ENCODE measurements at places on chromosomes 11 and 22.
A peak's percentile ranks its signal among the peaks of the same experiment; 100 is the strongest.

- DNase-seq, result no peak
These were observed 11.9 kb downstream of the TTLL12 start for GRCh38 chr22:43174941-43175531.

DNA sequence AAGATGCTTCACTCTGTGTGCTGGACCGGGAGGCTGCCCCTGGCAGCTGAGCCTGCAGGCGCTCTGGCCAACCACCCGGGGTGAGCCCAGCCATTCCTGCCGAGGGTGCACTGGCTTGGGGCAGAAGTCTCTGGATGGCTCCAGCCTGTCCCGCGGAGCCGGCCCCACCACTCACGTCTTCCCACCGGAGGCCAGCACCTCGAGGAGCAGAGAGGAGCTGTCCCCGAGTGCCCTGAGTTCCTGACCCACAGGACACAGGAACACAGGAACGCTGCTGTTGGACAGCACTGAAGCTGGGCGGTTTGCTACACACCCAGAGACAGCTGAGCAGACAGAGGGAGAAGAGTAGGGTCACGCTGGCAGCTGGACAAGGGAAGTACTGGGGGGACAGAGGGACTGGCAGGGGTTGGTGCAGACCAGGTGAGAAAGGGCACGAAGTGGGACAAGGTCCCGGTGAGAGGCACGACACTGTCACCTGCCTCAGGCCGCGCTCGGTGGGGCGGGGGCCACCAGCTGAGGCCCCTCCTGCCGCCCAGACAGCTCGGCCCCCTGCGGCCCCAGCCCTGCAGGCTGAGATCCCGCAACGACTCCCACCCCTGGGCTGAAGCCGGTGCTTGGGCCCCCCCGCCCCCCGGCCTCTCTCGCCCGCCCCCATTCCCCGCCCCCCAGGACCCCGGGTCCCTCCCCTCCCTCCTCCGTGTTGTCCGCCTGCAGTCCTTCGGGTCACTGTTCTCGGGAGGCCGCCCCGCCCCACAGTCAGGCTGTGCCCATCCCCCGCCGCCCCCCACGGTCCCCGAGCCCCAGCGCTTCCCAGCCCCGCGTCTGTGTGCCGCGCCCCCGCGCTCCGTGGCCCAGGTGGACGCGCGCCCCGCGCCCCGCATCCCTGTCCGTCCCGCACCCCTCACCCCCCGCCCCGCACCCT, 624 bp upstream of the B4GALNT4 start:
- DNase-seq, result peak; percentile 65

GRCh38 chr22:50396751-50397370, 53.7 kb downstream of the PPP6R2 start:
- DNase-seq, result no peak

GRCh38 chr11:111715142-111715816, 50.9 kb downstream of the PPP2R1B start:
- no peak for DNase-seq

GRCh38 chr11:86876716-86877234, 76.4 kb downstream of the PRSS23 start:
- DNase-seq, result no peak

DNA sequence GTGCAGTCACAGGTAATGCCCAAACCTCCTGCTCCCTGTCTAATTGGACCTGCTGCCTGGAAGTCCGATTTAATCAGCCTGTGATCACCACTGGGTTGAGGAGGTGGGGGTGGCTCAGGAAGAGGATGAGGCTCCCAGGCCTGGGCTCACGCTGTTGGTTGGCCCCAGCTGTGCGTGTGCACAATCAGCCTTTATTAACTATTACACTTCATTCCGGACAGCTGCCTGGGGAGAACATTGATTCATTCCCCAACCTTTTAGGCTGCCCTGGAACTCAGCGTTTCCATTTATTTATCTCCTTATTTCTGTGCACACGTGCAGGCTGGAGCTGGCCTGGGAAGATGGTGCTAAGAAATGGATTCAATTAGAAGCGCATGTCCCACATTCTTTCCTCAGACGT, 123.4 kb downstream of the DSCAML1 start:
- DNase-seq, result no peak

DNA sequence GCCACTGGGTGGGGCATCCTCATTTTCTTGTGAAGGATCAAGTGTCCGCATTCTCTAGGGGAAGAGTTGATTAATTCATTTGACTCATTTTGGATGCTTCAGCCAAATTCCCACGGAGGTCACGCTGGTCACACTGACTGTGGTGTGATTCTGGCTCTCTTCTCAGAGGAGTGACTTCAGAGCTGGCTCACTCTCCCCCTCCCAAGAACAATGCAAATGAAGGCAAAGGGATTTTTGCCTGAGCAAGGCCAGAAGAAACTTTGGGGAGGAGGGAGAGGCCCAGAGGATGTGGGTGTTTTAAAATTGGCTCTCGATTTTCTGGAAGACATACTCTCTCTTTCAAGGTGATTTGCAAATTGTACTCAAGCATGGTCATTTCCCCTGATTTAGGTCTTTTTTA, 51.1 kb upstream of the LMO2 start:
- DNase-seq, result no peak

DNA sequence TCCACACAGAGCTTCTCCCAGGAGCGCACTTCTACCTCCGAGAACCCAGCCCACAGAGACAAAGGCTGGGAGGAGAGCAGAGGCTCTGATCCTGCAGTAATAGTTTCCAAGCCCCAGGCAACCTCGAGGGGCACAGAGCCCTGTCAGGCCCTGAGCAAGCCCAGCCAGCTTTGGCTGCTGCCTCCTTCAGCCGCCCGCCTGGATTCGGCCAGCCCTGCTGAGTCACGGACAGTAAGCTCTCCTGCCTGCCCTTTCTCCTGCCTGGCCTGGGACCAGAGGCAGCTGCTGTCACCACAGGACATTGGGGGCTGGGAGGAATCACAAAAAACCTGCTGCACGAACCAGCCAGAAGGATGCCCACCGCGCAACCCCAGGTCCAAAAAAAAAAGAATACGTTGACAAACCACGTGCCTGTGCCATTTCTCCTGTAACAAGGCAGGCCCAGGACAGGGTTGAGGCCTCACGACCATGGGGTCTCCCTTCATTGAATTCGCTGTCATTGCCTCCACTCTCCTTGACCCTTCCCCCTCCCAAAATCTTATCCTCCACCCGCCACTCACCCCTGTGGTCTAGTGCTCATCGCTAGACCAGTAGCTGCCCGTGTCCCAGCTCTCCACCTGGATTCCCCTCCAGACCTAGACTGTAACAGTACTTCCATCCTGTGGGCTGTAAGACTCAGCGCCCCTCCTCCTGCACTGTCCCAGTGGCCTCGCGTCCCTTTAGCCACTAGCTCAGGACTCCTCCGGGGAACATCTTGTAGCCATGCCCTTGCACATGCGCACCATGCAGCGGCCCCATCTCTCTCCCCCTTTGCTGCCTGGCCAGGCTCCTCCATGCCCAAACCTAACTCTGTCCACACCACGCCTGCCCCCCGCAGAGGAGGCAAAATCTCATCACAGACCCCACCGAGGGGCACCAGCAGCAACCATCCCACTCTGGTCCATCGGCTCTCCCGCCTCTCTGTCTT, 7.4 kb upstream of the SLC22A12 start:
- DNase-seq, result no peak

- no peak for DNase-seq
These were observed 78.5 kb downstream of the LUZP2 start for GRCh38 chr11:24575392-24575791.

DNA sequence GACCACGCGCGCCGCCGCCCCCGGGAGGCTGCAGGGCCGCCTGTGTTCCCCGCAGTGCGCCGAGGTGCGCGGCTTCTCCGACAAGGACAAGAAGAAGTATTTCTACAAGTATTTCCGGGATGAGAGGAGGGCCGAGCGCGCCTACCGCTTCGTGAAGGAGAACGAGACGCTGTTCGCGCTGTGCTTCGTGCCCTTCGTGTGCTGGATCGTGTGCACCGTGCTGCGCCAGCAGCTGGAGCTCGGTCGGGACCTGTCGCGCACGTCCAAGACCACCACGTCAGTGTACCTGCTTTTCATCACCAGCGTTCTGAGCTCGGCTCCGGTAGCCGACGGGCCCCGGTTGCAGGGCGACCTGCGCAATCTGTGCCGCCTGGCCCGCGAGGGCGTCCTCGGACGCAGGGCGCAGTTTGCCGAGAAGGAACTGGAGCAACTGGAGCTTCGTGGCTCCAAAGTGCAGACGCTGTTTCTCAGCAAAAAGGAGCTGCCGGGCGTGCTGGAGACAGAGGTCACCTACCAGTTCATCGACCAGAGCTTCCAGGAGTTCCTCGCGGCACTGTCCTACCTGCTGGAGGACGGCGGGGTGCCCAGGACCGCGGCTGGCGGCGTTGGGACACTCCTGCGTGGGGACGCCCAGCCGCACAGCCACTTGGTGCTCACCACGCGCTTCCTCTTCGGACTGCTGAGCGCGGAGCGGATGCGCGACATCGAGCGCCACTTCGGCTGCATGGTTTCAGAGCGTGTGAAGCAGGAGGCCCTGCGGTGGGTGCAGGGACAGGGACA, 2.7 kb downstream of the NLRP6 start:
- no peak for DNase-seq

DNA sequence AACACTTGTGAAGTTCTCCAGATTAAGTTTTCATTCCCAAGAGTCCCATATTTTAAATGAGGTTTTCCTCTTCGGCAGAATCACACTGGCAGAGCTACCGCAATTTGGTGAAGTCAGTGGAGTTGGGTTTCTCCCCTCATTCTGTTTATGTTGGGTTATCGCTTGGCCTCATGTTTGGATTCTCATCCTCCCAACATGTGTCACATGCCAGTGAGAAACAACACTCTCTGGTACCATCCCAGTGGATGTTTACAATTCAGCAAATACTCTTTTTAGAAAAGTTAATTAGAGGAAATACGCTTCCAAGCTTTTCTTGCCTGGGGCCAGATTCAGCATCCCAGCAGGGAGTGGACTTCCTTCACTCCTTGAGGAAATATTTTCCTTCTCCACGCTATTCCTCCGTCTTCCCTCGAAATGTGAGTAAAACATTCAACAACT, 2.1 kb downstream of the PAMR1 start:
- no peak for DNase-seq

DNA sequence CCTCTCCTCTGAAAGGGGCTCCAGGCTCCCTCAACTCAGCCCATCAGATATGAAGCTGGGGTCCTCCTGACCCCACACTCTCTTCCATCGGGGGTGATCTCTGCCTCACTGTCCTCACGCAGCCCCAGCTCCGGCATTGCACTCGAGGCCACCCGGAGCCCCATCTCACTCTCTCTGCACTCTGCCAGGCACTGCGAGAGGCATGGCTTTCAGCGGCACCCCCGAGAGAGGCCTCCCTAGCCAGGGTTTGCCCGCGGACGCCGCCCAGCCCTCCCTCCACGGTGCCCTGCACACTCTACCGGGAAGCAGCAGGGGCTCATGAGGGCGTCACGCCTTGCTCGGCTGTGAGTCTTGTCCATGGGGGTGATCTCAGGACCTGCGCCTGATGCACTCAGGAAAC, 436.2 kb downstream of the BRD1 start:
- DNase-seq, result no peak

DNA sequence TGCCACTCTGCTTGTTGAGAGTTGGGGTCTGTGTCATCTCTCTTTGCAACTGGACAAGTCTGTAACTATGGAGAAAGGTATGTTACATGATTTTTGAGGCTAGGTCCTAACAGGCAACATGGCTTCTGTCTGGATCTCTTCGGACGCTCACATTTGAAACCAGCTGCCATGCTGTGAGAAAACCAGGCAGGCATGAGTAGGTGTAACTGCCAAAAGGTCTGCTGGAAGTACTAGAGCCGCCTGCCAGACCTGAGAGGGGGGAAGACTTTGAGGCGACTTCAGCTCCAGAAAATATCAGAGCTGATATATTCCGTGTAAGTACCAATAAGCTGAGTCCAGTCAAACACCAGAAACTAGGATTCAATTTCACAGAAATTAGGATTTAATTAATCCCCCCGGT, 579.5 kb downstream of the LRRC4C start:
- no peak for DNase-seq

DNA sequence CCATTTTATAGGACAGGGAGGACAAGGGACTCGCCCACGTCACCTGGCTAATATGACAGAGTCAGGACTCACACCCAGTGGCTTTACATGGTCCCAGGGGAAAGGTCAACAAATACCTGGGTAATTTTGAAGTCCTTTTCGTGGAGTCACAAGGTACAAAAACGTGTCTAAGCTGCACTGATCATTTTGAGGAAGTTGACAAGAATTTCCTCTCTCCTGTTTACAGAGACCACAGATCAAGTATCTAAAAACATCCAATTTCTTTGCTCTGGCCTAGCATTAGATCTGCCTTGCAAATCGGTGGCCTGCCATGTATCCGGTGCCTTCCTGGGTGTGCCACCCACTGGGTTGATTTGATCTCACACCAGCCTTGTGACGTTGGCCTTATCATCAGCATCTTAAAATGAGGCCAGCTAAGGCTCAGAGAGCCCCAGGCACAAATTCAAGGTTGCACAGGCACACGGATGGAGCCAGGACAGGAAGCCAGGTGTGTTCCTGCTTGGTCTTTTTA, 17.6 kb downstream of the GDPD5 start:
- DNase-seq, result no peak

DNA sequence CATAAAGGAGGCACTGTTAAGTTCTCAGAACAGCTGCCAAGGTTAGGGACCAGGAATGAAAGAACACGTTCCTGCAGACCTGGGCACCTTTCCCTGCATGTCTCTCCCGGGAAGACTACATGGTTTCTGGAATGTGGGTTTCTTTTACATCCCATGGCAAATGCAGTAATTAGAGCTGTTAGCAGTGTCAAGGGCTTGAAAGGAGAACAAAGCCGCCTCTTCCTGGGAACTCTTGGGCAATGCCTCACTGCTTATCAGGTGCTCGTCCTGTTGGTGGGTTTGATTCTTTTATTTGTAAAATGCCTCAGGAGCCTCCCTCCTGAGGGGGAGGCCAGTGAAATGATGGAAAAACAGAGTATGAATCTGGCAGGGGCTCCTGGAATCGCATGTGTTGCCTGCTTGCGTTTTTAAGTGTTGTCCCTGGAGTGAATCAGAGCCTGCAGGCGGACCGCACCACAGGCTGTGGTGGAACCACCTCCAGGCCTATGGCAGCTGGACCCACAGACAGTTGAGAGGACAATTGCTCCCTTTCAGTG, 723 bp upstream of the C22orf31 start:
- DNase-seq, result no peak

DNA sequence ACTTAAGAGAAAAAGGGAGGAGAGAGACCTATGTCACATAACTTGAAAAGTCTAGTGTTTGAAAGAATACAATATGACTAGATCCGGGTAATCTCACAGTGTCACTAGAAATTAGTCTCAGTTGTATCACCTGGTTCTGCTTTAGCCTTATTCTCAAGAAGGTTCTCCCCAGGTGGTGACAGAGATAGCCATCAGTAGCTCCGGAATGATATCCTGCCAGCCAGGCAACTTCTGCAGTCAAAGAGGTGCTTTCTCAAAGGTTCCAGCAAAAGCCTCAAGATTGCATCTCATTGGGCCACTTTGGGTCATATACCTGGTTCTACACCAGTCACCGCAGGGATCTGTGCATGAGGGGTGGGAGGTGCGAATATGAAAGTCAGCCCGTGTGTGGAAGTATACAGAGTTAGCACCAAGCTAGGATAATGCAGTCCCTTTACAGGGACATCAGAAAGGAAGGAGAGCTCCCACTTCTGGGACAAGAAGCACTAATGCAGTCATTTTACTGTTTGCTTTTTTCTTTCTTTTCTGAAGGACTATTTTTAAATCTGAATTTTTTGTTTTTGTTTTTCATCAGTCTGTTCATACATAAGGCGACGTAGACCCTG, 61.1 kb downstream of the CYB5R2 start:
- no peak for DNase-seq
